Astrocyte (in vitro differentiated cells and primary cell): ENCODE measurements at places on chromosomes 2 and 18.

DNA sequence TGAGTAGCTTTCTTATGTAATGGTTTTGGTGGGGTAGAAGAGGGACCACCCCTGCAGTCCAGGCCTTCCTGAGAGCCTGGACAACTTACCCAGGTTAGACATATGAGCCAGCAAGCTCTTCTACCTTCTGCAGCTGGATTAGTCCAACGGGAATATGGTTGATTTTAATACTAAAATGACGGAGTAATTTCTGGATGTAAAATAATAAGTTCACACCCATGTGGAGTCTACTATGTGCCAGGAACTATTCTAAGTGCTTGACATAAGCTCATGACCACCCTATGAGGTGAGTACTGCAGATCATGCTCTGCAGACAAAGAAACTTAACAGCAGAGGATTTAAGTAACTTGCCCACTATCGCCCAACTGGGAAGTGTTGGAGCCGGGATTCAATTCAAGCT is 45.5 kb downstream of the DPP4 start:
- DNase-seq, result no peak

DNA sequence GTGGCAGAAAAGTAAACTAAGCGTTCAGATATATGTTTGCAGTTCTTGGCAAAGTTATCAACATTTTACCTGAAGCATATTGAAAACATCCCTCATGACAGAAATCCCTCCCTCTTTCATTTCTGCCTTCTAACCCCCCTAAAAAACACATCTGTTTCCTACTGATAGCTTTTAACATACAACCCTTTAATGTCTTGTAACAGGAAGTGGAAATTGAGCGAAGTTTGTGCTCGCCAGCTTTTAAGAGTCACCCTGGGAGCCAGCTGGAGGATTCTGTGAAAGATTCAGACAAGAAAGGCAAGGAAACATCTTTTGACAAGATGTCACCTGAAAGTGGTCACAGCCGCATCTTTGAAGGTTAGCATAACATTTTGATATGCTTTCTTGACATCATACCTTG is 247.4 kb downstream of the XIRP2 start:
- DNase-seq, result no peak

GRCh38 chr2:12720278-12720620 is 3.5 kb downstream of the TRIB2 start:
- DNase-seq, result no peak

- DNase-seq, result no peak
These were observed 42.2 kb upstream of the EPHA4 start for GRCh38 chr2:221614274-221614673.

- DNase-seq, result no peak
These were observed 2.7 kb downstream of the LIMS2 start for GRCh38 chr2:127672341-127673224.
